ENCODE measurements at places on chromosomes 2 and 18.
A peak's percentile ranks its signal among the peaks of the same experiment; 100 is the strongest.

- DNase-seq: no peak
These were observed 238.0 kb upstream of the SALL3 start for GRCh38 chr18:78741381-78742217.

DNA sequence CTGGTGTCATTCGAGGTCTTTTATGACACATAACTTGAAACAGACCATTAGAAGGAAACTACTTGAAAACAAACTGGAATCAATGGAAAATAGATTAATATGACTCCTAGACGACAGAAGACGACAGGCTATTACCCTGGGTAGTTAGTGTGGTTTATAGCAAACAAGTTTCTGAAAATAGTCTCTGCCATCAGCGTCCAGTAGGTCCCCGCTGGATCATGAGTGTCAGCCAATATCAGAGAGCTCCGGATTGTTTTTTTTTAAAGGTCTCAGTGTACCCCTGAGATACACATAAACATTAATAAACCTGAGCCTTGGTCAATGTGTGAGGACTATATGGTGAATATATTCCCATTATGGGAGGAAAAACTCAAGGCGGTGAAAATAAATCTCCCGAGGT is 115.0 kb upstream of the THUMPD2 start:
- no peak for DNase-seq

GRCh38 chr2:183521911-183522310 is 397.7 kb downstream of the NUP35 start:
- no peak for DNase-seq

DNA sequence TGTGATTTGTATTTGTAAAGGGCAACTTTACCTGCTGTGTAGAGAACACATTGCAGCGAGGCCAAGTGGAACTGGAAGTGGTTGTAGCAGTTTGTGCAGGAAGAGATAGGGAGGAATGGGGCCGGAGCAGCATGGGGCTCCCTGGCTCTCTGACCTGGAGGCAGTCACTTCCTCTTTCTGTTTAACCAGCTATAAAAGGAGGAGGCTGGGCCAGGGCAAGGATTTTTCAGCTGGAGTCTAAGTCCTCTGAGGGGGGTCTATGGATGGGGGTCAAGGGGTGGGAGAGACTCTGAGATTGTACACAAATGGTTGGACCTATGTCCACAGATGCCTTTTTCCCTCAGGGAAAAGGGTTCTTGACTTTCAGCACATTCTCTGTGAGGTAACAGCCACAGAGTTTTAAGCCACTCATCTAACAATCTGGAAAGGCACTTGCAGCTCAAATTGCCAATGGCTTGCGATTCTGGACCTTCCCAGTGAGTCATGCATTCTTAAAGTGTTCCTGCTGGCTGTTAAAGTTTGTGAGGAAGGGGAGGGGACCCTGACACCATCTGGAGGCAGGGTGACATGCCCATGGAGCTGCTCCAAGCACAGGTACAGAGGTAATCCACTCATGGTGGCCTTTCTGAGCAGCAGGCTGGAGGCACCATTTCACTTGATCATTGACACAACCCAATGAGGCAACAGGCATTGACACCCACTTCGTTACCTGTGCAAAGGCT is 347.0 kb downstream of the CYRIA start:
- DNase-seq: no peak

GRCh38 chr18:4125627-4126230 is 329.4 kb downstream of the DLGAP1 start:
- DNase-seq: no peak

DNA sequence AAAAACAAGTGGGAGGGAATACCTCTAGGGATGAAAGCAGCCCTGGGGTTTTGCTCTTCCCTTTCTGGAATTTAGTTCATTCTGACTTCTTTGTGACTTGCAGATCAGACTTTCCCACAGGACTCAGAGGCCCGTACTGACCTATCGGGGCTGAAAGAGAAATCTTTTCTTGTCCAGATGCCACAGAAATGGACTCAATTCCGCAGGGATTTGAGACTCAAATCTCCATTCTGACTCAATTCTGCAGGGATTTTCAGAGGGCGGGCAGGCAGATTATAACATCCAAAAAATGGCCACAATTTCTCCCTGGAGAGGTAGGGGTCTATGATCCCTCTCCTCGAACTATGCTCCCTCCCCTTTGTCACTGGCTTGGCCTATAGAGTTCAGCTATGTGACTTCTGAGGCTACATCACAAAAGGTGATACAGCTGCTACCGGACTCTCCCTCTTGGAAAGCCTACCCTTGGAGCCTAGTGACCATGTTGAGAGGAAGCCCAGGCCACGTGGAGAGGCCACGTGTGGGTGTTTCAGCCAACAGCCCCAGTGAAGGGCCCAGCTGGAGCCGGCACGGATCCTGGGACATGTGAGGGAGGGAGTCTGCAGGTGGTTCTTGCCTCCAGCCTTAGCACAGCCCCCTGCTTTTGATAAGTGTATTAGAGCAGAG is 4.8 kb upstream of the EFHD1 start:
- DNase-seq: no peak

- no peak for DNase-seq
These were observed 18.0 kb downstream of the REL start for GRCh38 chr2:60899230-60899891.

GRCh38 chr18:8468191-8468590 is 141.0 kb upstream of the RAB12 start:
- DNase-seq: no peak

- no peak for DNase-seq
These were observed 36.8 kb upstream of the EML4 start for GRCh38 chr2:42132191-42132965.

DNA sequence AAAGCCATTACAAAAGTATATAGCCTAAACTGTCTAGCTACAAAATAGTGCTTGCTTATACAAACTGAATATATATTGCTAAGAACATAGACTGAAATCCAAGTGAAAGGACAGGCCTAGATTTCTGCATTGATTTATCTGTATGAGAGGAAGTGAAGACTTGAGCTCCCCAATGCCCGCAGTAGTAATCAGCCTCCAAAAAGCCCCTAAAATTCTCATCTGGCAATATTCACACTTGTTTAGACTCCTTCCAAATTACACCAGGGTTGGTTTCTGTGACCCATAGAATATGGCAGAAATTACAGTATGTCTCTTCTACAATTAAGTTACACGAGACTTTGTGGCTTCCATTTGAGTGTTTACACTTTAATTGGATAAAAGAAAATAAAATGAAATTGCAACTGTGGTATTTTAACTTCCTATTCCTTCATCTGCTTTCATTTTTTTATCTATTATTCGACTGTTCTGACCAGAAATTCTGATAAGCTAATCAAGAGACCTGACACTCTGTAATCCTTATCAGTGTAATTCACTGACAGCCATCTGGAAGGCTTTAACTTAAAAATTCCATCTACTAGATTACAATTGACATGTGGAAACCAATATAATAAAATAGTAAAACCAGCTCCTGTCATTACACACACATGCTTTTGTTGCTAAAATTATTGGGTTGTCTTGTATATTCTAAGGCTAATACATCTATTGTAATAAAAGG is 21.1 kb downstream of the ABCB11 start:
- DNase-seq: no peak

DNA sequence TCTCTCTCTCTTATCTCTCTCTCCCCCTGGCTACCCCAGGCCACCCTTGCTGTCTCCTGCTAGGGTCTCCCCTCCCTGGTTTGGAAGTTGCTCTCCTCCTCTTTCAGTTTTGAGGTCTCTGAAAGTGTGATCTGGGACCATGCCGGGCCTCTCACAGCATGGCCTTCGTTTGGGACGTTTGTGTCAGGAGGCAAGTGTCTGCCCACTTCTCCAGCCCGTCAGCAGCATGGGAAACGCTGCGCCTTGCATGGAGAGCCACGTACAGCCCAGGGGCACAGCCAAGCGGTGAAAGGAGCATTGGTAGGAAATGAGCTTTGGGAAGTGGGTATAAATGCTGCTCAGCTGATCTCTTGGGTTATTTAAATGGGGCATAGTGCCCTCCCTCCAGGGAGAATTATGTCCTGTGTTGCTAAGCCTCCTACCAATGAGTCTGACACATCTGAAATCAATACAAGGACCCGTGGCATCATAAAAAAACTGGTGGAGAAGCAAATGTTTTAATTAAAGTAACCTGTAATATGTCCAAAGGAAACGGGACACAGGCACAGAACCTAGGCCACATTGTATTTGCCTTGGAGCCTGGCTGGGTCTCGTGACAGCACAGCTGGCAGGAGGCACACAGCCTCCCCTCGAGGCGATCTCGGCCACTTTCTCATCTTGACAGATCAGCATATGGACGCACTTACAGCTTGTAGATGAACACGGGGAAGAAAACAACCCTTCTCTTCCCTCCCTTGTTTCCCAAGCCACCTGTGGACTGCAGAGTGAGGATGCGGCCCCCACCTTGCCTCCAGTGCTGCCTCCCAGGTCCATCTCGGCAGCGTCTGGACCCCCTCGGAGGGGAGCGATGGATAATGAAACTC is 72.7 kb downstream of the SH3RF3 start:
- no peak for DNase-seq

GRCh38 chr2:219404291-219404910 is 13.8 kb upstream of the DES start:
- DNase-seq: no peak

DNA sequence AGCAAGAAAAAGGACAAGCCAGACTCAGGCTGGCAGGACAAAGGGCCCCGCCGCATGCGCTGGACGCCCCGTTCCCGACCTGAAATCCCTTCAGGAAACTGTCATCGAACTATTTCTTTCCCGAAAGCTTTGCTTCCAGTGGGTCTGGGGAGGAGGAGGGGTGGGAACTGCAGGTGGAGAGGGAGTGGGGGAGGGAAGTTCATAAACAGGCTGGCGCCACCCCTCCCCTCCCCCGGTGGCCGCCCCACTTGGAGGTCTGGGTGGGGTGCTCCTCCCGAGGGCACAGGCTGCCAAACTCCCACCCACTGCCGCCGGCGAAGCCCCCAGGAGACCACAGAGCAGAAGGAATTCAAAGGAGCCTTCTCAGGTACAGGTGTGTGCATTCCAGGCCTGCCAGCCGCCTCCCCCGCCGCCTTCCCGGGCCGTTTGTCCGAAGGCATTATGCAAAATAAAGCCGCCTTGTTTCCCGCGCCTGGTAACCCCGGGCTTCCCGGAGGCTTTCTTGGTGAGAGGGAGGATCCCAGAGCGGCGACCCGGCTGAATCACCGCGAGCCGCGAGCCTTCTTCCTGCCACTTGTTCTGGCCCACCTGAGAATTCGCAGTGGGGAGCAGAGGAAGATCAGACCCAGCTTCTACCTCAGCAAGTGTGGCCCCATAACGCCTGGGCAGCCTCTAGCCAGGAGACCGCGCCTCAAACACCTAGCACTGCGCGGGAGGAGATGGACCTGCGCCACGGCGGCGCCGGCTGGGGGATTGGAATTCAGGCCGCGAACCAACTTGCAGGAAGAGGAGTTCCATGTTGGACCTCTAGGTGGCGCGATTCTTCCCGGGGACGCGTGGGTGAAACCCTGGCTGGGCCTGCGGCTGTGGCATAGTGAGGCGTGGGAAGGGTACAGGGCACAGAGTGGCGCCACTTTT is 101.9 kb downstream of the FOXI3 start:
- peak; percentile 56 for DNase-seq

GRCh38 chr2:198807131-198807530 is 650.6 kb downstream of the SATB2 start:
- no peak for DNase-seq

GRCh38 chr2:73700661-73701447 is 36.3 kb downstream of the TPRKB start:
- DNase-seq: no peak

Measured in central memory CD8-positive, alpha-beta T cell (primary cell).